ENCODE measurements at places on chromosomes 12 and 14.

DNA sequence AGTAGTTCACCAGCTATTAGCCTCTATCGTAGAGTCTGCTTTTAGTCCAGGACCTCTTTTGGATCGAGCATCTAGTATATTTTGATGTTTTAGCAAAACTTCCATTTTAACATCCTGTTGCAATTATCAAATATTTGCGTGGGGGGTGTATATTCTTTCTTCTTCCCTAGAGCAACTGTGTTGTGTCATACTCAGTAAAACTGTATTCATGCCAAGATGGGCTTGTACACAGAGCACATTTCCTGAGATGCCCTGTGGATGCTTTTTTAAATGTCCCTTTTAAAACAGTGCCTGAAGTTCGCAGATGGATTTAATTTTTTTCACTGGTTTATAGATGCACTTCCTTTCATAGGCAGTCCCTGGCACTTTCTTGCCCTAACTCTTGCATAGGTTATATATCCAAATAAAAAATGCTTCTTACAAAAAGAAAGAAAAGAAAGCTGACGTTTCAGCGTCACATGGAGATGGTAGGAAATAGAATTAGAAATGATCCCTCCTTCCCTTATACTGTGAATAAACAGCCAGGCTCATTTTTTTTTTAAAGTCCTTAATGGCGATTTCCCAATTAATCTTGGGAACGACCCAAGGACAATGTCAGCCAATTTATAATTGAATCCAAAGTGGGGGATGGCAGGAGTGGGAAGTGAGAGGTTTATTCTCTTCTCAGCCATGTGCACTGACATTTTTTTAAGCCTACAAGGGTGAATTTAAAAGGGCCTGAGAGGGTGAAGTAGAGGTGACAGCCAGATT is 247.0 kb downstream of the SLC41A2 start:
- DNase-seq: no peak

GRCh38 chr14:89093083-89093730 is 268.8 kb downstream of the TTC8 start:
- no peak for DNase-seq

- DNase-seq: no peak
Measured at GRCh38 chr14:104746934-104747481, 5.9 kb upstream of the SIVA1 start.

GRCh38 chr12:122148657-122149056 is 25.4 kb downstream of the IL31 start:
- no peak for DNase-seq

GRCh38 chr12:130549361-130549760 is 166.7 kb downstream of the RIMBP2 start:
- no peak for DNase-seq

- no peak for DNase-seq
Measured at GRCh38 chr12:128268379-128268995, 1.5 kb downstream of the TMEM132C start.

DNA sequence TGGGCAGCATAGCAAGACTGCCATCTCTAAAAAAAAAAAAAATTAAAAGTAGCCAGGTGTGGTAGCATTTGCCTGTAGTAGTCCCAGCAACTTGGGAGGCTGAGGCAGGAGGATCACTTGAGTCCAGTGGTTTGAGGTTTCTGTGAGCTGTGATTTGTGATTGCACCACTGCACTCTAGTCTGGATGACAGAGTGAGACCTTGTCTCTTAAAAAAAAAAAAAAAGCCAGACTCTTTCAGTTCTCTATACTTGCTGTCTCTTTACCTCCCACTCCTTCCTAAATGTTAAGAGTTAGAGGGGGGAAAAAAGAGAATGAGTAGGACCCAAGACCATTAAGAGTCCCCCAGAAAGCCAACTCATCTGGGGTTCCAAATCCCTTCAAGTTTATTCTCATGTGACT is 17.8 kb downstream of the EIF2S1 start:
- no peak for DNase-seq

DNA sequence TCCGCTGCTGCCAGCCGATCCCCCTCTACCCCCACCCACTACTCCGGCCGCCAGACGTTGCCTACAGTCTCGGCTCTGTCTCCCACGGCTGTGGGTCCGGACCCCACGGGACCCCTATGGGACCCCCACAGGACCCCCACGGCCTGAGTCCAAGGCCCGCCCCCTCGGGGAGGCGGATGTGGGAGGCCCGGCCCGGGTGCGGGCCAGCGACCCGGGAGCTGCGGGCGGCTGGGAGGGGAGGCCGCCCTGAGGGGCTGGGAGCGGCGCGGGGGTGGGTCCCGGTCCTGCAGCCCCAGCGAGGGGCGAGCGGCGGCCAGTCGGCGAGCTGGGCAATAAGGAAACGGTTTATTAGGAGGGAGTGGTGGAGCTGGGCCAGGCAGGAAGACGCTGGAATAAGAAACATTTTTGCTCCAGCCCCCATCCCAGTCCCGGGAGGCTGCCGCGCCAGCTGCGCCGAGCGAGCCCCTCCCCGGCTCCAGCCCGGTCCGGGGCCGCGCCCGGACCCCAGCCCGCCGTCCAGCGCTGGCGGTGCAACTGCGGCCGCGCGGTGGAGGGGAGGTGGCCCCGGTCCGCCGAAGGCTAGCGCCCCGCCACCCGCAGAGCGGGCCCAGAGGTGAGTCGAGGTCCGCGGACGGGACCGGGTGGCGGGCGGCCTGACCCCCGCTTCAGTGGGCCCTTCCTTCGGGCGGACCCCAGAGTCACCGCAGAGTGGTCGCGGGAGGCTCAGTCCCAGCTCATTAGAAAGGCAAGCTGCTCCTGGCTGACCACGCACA is at the start of gene ACVRL1:
Gene ACVRL1, plus strand, starts transcription at position 422 of the 773 bp plus-strand sequence. CDS start 4,971 bp downstream, outside the sequence.
- DNase-seq: no peak

DNA sequence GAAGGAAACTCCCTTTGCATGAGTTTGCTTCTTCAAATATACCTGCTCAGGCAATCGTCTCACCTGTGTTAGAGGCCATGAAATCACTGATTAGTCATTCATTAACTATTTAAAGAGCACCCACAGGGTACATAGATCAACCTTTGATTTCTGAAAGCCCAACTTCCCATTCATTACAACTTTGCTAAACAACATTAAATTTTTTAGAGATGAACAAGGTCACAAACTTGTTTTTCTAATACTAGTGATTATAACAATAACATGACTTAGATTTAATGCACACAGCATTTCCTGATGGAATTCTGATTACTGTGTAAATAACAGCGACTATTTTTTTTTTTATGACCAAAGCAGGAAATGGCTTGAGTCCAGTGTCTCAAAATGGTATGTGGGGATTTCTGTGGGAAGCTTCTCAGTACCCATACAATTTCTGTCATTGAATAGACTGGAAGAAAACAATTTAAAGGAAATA is 5.4 kb upstream of the ERO1A start:
- peak; percentile 20 for DNase-seq

- no peak for DNase-seq
Measured at GRCh38 chr12:56351325-56351724, 8.6 kb downstream of the STAT2 start.

- DNase-seq: no peak
Measured at GRCh38 chr12:11059784-11060183, 2.3 kb downstream of the TAS2R46 start.

DNA sequence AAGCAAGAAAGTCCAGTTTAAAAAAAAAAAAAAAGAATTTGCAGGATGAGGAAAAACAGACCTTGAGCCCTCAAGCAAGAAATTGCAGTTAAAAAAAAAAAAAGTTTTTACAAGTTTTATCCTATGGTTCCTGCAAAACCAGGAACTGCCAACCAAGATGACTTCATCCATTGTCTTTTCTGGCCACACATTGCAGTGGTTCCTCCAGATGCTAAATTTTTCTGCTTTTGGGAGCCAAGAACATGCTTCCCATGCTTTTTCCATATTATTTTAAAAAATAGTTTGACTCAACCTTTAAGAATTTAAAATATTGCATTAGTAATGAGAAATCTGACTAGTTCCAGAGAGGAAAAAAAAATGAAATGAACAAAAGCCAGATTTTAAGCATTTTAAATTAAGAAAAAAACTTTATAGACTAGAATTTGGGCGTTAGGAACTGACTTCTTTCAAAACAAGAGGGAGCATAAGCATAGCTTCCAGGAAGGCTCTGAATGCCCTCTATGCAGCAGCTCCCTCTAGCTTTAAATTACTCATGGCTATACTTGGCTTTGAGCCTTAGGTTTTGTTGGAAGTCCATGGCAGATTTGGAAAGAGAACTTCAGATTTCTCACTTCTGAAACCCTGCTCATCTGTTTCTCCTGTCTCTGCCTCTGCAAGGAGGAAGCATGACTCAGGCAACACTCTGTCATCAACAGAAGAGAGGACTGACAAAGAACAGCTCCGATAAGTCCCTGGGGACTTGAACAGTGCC is 124.5 kb downstream of the GPR65 start:
- DNase-seq: no peak

- peak; percentile 74 for DNase-seq
Measured at GRCh38 chr12:5276327-5276880, 155.5 kb upstream of the NTF3 start.

GRCh38 chr14:99852578-99852977 is 59.4 kb downstream of the EML1 start:
- DNase-seq: no peak

DNA sequence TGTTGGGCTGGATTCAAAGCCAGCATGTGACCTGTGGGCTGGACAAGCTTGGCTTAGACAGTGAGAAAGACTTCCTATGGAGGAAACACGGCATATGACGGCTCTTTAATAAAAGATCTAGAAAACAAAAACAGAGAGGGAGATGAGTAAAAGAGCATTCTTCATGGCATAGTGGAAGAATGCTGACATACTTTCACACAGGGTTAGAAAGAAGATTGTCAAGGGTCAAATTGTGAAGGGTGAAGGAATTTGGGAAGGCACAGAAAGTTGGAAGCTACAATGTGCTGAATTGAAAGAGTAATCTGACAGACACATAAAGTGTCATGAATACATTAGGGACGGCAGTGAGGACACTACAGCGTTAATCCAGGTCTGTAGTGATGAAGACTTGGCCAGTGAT is 63.4 kb downstream of the GALNT4 start:
- DNase-seq: no peak

DNA sequence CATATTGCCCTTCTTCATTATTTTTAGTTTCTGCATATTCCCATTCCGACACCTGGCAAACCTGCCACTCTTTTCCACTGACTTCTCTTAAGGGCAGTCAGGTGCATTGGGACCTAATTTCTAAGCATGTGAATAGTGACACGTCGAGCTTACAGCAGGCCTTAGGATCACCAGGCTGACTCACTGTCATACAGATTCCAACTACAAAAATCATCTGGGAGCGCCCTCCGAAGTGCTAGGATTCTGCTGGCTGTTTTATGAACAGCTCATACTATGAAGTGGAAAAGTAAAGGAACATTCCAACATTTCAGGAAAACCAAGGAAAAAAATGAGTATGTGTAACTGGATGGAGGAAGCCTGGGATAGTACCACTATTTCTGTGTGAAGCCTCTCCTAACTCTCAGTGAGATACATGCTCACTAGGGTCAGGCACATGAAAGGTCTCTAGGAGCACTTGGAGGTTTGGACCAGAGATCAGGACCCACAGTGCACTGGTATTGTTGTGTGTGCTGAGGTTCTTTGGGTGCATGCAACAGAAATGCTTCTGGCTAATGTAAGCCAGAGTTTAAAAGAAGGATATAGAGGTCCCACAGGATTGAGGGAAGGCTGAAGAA is 257.4 kb downstream of the ZFP36L1 start:
- no peak for DNase-seq

DNA sequence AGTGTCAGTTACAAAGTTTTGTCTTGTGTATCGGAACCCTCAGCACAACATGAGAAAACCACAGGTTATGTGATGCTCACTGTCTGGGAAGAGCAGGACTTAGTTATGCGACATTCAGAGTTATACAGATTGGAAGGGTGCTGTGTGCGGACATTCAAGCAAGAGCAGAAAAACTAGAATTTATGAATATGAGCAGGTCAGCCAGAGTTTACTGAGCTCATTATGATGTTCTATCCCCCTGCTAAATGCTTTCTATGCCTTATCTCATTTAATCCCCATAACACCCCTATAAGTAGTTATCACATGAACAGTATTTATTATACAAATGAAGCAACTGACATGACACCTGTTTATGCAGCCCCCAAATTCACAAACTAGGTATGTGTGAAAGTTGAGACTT is 1083.2 kb downstream of the FLRT2 start:
- no peak for DNase-seq

DNA sequence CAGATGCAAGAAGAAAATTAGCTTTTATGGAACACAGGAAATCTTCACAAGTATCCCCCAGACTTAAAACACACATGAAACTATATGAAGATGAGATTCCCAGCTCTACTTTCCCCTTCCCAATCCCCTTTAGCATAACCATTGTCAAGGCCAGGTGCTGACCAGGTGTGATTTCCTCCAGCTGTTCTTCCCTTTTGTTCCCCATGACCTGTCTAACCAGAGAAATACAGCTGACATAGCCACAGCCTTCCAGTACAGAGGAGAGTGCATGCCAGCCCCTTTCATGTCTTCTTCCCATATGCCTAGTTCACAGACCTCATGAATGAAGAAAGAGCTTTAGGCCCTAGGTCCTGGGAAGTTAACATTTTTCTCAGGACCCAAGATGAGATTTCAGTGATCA is 43.5 kb upstream of the FKBP4 start:
- DNase-seq: no peak

GRCh38 chr14:51704545-51704944 is 52.8 kb downstream of the FRMD6 start:
- DNase-seq: no peak

DNA sequence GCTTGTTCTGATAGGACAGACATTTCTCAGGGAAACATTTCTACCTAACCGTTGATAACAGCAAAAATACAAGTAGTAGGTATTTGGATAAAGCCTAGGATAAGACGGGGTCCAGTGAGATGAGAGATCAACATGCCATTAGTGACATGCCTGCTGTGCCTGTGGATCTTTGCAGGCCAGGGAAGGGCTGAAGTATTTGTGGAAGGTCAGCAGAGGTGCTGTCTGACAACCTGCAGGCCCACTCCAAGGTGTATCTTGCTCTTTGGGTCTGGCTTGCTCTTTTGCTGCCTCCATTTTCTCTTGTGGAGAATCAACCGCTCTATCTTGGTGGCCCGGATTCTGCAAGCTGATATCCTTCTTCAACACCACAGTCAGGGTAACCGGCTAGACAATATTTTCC is 46.7 kb downstream of the MSRB3 start:
- DNase-seq: no peak

DNA sequence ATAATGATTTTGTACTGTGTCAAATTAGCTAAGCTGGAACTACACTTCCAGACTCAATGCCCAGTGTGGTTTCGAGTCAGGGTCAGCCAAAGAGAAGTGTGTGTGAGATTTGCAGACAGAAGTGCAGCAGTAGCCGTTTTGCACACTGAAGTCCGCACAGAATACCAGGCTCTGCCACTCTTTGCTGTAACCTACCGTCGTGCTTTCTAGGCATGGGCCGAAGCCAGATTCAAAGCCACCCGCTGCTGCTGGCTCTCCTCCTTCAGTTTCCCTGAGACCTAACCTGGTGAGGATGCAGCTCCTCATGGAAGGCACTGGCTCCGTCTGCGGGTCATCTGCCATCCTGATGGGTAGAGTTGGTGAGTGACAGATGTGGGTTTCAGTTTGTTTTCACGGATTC is 48.8 kb downstream of the LRTM2 start:
- no peak for DNase-seq

Measured in NCI-H2081 (cell line).